Inflammatory macrophage (primary cell): ENCODE measurements at places on chromosomes 5 and 9.
A peak's percentile ranks its signal among the peaks of the same experiment; 100 is the strongest.

- DNase-seq = no peak
Measured at GRCh38 chr5:100595152-100595811, 60.1 kb downstream of the FAM174A start.

GRCh38 chr9:71796100-71796767 is 27.9 kb upstream of the CEMIP2 start:
- no peak for DNase-seq

GRCh38 chr5:170070556-170071412 is 34.9 kb upstream of the FOXI1 start:
- DNase-seq = no peak

DNA sequence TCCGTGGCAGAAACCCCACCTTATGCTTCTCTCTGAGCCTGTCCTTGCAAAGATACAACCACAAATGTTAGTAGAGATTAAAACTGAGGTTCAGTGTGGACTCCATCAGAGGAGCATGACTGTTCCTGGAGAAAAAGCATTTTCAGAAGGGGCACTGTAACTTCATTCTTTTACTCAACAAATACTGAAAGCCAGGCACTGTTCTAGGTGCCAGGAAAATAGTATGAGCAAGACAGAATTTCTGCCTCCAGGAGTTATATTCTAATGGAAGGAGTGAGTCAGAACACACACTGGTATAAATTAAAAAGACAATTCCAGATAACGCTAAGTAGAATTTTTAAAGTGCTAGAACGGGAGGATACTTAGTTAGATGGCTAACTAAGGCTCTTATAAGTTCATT is 251.4 kb upstream of the GAS1 start:
- DNase-seq = no peak

DNA sequence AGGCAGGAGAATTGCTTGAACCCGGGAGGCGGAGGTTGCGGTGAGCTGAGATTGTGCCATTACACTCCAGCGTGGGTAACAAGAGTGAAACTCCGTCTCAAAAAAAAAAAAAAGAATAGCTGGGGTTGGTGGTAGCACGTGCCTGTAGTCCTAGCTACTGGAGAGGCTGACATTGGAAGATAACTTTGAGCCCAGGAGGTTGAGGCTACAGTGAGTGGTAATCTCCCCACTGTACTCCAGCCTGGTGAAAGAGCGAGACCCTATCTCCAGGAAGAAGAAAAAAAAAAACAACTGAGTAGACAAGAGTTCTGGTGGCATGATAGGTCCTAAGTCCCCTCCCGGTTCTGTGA is 26.3 kb downstream of the GOLGA2 start:
- DNase-seq = no peak

DNA sequence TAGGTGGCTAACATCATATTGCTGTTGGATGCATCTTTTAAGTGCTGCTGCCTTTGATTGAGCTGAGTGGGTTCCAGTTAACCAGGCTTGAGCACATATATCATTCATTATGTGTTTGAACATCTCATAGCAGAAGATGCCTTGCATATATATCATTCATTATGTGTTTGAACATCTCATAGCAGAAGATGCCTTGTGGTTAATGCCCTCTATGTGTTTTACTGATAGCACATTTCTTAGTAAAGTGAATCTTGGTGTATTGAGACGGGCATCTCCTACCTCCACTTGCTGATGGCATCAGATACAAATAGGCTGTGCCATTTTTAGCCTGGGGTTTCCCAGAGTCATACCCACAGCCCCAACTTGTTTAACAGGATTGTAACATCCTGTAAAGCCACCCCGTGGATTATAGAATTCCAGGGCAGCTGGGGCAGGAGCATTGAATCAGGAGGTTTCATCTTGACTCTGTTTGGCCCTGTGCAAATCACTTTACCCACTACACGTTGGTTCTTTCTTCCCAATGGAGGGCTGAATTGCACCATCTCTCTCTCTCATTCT is 26.5 kb downstream of the MTAP start:
- DNase-seq = no peak

- no peak for DNase-seq
Measured at GRCh38 chr5:124685404-124685930, 61.0 kb downstream of the ZNF608 start.

DNA sequence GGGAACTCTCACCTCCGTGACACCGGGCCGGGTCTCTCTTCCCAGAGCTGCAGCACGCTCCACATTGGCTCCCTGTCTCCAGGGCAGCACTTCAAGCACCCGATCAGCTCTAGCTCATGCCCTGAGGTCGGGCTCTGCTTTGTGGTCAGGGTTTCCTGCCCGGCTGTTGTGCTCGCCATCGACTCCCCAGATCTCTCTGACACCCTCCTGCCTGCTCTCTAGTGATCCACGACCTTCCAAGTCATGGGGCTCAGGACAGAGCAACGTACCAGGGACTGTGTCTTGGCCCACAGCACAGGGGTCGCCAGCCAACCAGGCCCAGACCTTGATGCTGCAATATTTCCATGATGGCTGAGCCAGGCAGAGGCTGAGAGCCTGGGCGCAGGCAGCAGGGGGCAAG is 45.1 kb downstream of the PRRT1B start:
- no peak for DNase-seq

DNA sequence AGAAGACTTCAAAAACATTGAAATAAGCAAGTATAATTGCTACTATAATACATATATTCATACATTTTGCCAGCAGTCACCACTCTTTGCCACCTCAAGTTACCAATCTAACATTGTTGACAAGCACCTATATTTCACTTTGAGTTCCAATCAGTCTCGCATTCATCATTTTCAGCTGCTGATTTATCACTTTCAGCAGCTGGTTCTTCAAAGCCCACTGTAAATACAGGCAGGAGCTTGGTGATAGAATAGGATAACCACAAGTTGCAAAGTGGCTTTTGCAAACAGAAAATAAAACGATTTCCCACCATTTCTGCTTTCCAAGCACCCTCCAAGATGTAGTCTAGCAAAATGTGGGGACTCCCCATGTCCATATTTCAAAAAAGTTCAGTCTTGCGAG is 114.2 kb upstream of the ITGA1 start:
- DNase-seq = no peak

DNA sequence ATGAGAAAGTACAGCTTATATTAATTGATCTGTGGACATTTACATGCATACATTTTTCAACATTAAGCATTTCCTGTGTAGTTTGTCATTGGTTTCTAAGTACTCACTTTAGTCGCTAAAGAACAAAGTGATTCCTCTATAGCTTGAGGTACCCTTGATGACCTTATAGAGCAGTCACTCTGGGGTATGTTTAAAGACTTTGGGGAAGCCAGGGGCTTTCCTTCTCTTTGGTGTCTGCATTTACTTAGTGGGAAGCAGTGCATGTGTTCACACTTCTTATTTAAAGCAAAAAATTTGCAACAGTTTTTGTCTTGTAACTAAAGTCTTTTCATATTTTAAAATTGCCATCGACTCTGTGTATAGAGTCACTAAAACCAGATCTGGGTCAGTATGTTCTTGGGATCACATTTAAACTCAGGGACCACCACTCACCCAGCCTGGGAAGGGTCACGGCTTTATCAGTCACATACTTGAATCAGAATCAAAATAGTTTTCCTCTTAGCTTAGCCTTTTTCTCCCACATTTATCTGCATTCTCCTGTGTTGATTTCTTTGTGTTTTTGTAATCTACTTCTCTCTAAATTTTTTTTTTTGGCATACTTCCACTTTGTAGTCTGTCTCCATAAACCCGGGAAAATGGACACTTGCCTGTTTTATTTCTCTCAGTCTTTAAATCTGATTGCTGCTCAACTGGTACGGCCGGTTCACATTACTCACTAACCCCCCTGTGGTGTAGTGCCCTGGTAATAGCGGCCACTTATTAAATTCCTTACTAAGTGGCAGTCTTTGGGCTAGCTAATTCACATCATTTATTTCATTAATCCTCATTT is 143.9 kb upstream of the FBN2 start:
- DNase-seq = no peak

DNA sequence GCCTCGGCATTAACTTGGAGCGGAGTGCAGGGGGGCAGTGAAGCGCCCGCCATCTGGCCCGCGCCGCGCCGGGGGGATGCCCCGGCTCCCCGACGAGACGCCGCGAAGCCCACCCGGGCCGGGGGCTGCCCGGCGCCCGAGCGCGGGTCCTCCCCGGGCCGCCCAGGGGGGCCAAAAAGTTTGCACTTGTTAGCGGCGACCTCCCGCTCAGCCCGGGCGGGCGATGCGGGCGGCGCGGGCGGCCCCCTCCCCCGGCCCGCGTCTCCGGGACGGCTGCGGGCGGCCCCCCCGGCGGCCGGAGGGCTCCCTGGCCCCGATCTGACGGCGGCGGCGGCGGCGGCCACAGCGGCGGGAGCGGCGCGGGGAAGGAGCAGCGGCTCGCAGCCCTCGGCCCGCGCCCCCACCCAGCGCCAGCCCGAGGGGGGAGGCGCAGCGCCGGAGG is at the start of gene NTNG2:
Gene NTNG2, plus strand, starts transcription at position 316 of the 442 bp plus-strand sequence. CDS start 4,774 bp downstream, outside the sequence.
- no peak for DNase-seq

DNA sequence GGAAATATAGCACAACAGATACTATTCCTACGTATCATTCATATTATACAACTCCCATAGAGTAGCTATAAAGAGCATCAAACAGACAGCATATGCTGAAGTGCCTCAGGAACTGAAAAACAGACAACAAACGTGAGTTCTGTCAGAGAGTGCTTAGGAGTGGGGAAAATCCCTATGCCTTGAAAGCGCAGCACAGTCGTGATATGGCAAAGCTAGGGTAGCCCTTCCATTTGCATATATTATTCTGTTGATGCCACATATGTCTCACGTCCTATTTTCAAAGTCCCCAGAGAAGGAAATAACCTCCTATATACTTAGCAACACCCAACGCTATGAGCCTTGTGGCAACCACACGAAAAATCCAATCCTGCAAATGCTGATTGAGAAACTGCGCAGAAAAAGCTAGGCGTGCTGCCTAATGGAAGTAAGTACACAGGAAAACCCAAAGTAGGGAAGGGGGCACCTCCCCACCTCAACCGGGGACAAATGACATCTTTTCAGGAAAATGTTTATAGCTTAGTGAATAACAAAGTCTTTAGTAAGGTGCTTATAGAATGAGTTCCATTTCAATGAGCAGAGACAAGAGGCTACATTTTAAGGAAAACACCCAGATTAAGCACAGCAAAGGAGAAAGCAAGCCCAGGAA is 105.1 kb downstream of the MED10 start:
- no peak for DNase-seq

DNA sequence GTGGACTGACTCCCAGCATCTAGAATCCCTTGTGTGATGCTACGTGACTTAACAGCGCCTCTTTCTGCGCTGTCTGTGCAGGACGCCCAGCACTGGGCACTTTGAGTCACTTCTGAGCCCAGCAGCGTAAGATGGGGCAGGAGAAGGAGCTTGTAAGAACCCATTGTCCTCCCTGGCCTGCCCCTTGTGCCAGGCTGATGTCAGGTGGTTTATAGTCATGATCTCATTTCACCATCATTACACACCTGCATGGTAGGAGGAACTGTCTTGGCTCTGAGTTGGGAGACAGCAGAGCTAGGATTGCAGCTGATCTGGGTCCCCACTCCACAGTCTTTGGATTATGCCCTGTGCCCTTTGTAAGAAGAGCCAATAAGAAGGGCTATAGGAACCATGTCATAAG is 12.2 kb downstream of the ERGIC1 start:
- DNase-seq = no peak

DNA sequence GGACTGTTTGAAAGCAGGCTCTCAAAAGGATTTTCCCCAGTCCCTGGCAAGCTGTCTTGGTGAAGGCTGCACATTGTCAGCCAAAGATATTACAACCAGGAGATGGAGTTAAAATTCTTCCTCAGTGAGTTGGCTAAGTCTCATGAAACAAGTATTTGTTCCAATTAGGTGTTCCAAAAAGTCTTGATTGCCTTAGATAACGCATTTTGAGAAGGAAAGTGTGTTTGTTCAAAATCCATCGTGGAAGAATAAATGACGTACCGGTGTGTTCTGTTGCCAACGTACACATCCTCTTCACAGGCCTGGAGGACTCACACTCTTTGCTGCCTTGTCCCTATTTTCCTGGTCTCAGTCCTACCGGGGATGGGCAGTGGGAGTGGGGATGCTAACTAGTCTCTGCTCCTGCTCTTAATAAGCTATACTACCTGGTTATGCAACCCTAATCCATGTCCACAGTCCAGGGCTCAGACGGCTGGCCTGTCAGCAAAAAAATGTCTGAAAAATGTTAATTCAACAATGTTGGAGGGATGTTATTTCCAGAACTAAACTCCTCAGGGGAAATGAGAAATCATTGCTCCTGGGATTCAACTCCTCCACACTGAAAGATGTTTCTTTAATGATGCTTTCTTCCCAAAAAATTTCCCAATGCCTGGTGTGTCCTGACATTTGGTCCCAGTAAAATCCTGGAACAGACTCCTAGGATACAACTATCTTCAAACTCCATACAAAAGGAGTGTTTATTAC is 175.3 kb upstream of the KLF9 start:
- DNase-seq = no peak

- no peak for DNase-seq
Measured at GRCh38 chr5:111242606-111243005, 18.4 kb downstream of the CAMK4 start.

GRCh38 chr9:136516191-136516654 is 29.6 kb downstream of the NOTCH1 start:
- no peak for DNase-seq

DNA sequence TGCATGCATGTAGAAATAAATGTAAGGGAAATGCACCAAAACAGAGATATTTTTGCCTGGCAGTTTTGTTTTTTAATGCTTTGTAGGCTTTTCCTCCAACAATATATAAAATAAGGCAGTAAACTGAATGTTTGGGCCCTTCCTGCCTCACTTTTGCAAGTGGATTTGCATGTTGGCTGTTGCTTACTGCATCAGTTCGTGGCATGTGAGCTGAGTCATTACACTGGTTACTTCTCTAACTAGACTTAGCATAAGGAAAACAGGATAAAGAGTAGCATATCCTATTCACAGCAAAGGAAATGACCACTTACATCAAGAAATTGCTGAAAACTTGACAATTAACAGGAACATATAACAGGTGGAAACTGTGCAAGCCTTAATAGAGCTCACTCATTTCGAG is 113.4 kb downstream of the TLE1 start:
- peak; percentile 76 for DNase-seq

GRCh38 chr9:92176068-92176799 is 61.0 kb upstream of the SPTLC1 start:
- no peak for DNase-seq

GRCh38 chr5:80299601-80300000 is 20.2 kb upstream of the SPZ1 start:
- no peak for DNase-seq

GRCh38 chr9:76531231-76531780 is 72.3 kb downstream of the GCNT1 start:
- no peak for DNase-seq

- DNase-seq = no peak
Measured at GRCh38 chr9:134571946-134572917, 69.4 kb upstream of the COL5A1 start.

DNA sequence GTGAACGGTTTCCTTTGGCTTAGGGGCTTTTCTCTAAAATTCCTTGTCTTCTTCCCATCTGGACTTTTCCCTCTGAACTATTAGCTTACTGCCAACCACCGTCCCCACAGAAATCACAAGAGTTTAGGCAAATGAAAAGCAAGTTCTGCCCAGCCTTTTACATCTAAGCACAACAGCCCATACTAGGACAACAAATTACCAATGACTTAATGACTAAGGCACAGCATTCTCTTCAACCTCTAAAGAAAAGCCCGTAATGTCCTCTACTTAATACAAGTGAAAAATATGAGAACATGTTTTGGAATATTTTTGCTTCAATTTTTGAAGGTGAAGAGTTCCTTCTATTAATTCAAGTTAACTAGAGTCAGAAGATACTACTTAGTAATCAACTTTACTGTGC is 1.2 kb downstream of the ZBTB5 start:
- no peak for DNase-seq
